ENCODE measurements at places on chromosomes 7 and 10. TPM values are rescaled to one million over a fixed set of nuclear protein-coding genes. Genes with fewer than 3 reads are reported as not detected.

DNA sequence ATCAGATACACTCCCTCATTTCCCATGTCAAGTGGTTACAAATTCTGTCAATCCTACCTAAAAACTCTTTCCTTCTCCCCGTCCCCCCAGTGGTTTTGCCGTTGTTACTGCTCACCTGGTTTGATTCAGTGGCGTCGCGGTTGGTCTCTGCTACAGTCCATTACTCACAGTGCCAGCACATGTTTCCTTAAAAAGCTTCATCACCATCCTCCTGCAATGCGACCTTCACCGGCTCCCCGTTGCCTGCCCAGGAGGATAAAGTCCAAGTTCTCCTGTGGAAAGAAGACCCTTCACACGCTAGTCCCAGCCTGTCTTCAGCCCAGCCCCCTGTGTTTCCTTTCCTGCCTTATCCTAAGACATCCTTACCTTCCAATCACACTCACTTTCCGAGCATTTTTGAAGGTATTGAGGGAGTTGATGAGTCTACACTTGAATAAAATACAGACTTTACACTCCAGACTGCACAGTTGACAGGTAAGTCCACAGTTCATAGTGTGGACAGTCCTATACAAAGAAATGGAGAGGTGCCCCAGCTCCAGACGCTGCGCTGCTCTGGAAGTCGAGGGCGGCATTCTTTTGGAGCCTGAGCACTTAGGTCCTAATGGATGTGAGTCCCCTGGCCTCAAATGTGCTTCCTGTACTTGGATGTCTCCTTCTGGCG, 3.4 kb upstream of the LARP4B start:
- DNase-seq, result no peak
- no peak overlapping the region for H3K4me3 ChIP-seq
- no peak overlapping the region for H3K27ac ChIP-seq
- H3K27me3 ChIP-seq, result no peaks in the 10 kb centered on the region
- no peaks in the 10 kb centered on the region for H3K36me3 ChIP-seq
- H3K4me1 ChIP-seq, result peaks cover 13% of the 10 kb centered on the region

Gene ZNF727
- total RNA-seq, result 2.8 TPM

Gene KEL
- total RNA-seq, result not detected

GRCh38 chr7:91140286-91140685, 123.9 kb upstream of the FZD1 start:
- no peaks in the 10 kb centered on the region for H3K4me1 ChIP-seq
- H3K27me3 ChIP-seq, result no peaks in the 10 kb centered on the region
- H3K27ac ChIP-seq, result no peak overlapping the region
- DNase-seq, result no peak

Gene TDRD1
- total RNA-seq, result 1.1 TPM

DNA sequence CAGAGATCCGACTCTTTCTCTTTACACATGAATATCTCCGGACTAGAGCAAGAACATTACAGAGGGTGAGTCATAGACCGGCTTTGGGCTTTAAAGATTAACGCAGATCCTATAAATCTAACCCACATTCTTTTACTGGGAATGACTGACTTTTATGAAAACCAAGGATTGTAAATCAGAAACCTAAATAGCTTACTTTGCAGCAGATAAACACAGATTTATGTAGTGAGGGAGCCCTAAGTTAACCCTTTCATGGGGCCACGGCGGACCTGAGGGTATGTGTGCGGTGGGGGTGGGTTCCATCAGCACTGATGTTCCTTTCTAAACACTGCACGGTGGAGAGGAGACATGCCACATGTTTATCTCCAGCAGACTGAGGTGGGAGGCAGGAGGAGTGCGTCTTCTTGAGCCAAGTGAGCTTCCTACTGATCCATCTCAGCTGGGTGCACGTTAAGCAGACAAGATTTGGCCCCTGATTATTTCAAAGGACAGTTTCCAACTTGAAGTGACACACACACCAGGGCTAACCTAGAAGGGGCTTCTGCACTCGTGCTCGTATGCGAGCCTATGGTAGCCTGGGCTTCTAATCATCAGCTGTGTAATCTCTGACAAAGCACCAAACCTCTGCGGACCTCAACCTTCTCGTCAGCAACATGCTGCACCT, 127.6 kb downstream of the WDR11 start:
- peaks cover 10% of the 10 kb centered on the region for H3K4me1 ChIP-seq
- no peak overlapping the region for H3K4me3 ChIP-seq
- peaks cover 4% of the 10 kb centered on the region for H3K27me3 ChIP-seq
- no peak for DNase-seq
- no peak overlapping the region for H3K27ac ChIP-seq

DNA sequence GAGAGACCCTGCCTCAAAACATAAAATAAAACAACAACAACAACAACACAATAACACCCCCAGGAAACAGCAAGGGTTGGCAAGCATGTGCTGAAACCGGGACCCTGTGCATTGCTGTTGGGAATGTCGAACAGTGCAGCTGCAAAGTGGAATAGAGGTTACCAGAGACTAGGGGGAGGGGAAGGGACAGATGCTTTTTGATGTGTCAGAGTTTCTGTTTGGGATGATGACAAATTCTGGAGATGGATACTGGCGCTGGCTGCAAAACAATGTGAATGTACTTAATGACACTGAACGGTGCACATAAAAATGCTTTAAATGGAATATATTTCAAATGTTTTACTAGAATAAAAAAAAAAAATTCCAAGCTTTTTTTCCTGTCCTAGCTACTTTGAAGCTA, 241.8 kb downstream of the TEX36 start:
- H3K27ac ChIP-seq, result no peak overlapping the region
- no peaks in the 10 kb centered on the region for H3K36me3 ChIP-seq
- H3K27me3 ChIP-seq, result no peaks in the 10 kb centered on the region
- H3K4me3 ChIP-seq, result no peak overlapping the region

DNA sequence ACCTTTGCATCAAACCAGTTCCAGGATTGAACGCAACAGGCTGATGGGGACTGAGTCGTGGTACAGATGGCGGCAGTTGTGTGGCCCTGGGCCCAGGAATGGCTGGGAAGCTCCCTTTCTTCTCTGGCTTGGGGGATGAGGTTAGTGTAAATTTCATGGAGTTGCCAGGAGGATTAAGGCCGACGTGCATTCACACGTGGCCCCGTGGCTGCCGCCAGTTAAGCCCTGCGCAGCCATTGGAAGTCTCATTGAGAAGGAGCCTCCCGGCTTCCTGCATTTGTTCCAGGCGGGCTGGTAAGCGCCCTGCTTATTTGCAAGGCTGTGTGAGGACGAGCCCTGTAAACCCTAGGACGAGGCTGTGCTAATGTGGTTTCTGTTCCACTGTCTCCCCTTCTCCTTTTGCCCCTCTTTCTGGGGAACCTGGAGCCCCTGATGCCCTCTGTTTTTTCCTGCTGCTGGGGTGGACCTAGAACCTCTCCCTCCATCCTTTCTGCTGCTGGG, 174.7 kb upstream of the TNRC18 start:
- no peak overlapping the region for H3K4me3 ChIP-seq
- DNase-seq, result no peak
- H3K36me3 ChIP-seq, result peaks cover 2% of the 10 kb centered on the region
- H3K4me1 ChIP-seq, result peaks cover 61% of the 10 kb centered on the region
- no peak overlapping the region for H3K27ac ChIP-seq

DNA sequence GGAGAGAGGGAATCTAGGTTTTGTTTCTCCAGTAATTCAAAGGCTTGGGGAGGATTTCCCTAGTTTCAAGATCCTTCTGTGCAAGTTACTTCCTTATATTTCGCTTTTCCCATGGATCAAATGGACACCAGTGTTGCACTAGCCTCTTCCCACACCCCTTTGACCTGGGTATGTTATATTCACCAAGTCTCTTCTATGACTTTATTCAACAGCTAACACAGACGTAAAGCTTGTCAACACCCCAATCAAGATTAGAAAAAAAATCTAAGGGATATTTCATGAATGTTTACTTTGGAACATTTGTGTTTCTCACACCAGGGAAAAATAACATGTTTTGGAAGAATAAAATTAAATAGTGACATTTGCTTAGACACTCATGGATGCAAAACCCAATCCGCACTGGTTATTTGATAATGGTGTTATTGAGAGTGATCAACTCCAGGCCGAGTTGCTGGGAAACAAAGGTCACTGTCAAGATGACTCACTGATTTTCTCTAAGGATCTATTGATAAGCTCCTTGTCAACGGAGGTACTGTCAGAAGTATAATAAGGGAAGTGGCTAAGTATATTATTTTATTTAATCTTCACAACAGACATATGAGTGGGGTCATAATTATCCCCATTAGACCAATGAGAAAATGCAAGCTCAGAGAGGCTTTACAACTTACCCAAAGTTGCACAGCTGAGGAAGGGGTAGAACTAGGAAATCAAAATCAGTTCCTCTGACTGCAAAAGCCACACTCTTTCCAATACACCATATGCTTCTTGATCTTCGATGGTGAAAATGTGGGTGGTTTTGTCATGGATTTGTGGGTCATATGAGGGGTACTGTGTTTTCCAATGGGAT, 52.2 kb downstream of the CREB3L2 start:
- no peak for DNase-seq
- no peaks in the 10 kb centered on the region for H3K4me1 ChIP-seq
- no peak overlapping the region for H3K4me3 ChIP-seq
- H3K27ac ChIP-seq, result peak overlapping the region; percentile 63
- no peaks in the 10 kb centered on the region for H3K27me3 ChIP-seq
- no peaks in the 10 kb centered on the region for H3K36me3 ChIP-seq

DNA sequence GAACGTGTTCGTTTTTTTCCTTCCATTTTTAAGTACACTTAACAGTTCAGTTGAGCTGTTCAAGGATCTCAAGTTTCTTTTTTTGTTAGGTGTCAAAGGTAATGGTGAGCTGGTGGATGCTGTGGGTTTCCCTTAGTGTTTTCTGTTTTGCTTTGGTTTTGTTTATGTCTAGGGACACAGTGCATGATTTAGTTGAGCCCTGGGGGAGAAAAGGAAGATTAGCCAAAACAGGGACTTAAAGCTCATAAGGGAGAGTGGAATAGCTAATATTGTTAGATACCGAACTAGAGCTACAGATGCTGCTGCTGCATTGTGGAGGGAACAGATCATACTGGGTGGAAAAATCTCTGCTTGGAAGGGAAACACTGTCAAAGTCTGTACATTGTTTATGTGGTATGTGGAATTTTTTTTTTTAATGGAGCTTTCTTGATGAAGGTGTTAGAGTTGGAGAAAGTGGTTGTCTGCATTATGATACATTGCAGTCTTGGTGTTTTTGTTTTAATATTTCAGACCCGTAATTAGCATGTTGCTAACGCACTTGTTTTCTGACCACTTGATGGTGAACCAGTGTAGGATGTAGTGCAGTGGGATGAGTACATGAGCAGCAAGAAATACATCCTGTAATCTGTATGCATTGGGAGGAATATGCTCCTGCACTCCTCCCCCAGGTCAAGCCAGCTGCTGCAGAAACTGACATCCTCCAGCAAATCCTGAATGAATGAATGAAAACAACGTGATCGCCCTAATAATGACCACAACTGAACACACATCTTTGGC, 2.1 kb downstream of the GLCCI1 start:
- H3K27me3 ChIP-seq, result no peaks in the 10 kb centered on the region
- no peaks in the 10 kb centered on the region for H3K4me1 ChIP-seq
- H3K4me3 ChIP-seq, result peak overlapping the region; percentile 98

Gene CDCA7L
- total RNA-seq, result 32.4 TPM

DNA sequence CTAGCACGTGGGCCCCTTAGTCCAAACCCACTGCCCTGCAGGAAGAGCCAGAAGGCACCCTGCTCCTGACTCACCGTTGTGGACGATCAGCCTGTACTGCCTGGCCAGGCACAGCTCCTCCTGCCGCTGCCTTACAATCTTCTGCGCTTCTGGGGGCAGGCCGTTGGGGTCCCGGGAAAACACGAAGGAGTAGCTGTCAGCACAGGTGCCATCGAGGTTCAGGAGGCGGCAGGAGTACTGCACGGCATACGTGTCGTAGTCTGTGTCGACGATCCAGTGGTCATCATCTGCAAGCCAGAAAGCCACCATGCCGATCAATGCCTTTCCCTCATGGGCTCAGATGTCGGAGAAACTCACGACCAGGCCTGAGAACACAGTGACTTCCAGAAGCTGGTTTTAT, 7.3 kb downstream of the RBP4 start:
- no peak overlapping the region for H3K27ac ChIP-seq
- no peaks in the 10 kb centered on the region for H3K4me1 ChIP-seq
- H3K4me3 ChIP-seq, result no peak overlapping the region
- DNase-seq, result no peak
- no peaks in the 10 kb centered on the region for H3K27me3 ChIP-seq
- H3K36me3 ChIP-seq, result no peaks in the 10 kb centered on the region

- H3K27me3 ChIP-seq, result no peaks in the 10 kb centered on the region
- peak overlapping the region; percentile 61 for H3K27ac ChIP-seq
Observed at GRCh38 chr7:73851410-73852338, 9.3 kb upstream of the TMEM270 start.

Gene STEAP2
- total RNA-seq, result 26.7 TPM

GRCh38 chr7:135207406-135208101, 3.8 kb downstream of the WDR91 start:
- no peak overlapping the region for H3K4me3 ChIP-seq
- no peaks in the 10 kb centered on the region for H3K27me3 ChIP-seq
- DNase-seq, result no peak
- H3K36me3 ChIP-seq, result peaks cover 36% of the 10 kb centered on the region

DNA sequence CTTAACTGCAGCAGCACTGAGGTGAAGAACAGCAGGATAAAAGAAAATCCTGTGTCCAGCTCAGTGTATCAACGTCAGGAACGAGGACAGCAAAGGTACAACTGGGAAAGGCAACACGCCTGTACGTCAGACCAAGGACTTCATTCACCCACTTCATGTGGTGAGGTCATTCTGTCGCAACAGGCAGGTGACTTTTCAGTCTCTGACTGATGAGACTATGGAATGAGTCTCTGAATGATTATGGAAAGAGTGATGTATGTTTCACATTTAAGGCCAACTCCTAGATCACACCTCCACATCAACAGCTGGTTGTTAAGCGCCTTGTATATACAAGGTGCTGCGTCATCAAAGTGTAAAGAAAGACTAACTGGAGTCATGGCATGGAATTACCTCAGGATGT, 297.6 kb upstream of the SP8 start:
- no peak for DNase-seq
- no peaks in the 10 kb centered on the region for H3K27me3 ChIP-seq
- no peak overlapping the region for H3K27ac ChIP-seq
- H3K4me3 ChIP-seq, result no peak overlapping the region
- H3K36me3 ChIP-seq, result no peaks in the 10 kb centered on the region

DNA sequence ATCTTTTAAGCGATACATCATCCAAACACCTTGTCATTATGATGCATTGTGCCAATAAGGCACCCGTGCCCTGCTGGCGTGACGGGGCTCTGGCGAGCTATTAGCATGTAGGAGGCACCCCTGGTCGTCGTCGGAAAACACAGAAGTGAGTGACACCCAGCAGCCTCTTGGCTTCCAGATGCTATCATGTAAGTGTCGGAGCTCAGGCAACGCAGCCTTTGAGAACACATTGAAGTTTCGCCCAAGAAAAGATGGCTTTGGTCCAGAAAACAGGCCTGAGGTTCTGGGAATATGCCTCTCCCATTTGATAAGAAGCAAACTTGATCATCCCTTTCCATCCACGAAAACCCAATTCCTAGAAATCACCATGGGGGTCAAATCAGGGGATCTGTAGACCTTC, 555.3 kb downstream of the GALNT17 start:
- no peak for DNase-seq
- H3K4me1 ChIP-seq, result no peaks in the 10 kb centered on the region
- H3K36me3 ChIP-seq, result no peaks in the 10 kb centered on the region
- H3K27me3 ChIP-seq, result no peaks in the 10 kb centered on the region
- no peak overlapping the region for H3K4me3 ChIP-seq

Gene GPR26
- not detected for total RNA-seq

GRCh38 chr7:142172932-142173331, 61.4 kb downstream of the MGAM2 start:
- H3K4me1 ChIP-seq, result no peaks in the 10 kb centered on the region
- no peak overlapping the region for H3K4me3 ChIP-seq
- DNase-seq, result no peak
- no peaks in the 10 kb centered on the region for H3K36me3 ChIP-seq
- H3K27me3 ChIP-seq, result no peaks in the 10 kb centered on the region

Measured in right atrium auricular region (tissue), 2 donors.